ENCODE measurements at places on chromosomes 7 and 10.

DNA sequence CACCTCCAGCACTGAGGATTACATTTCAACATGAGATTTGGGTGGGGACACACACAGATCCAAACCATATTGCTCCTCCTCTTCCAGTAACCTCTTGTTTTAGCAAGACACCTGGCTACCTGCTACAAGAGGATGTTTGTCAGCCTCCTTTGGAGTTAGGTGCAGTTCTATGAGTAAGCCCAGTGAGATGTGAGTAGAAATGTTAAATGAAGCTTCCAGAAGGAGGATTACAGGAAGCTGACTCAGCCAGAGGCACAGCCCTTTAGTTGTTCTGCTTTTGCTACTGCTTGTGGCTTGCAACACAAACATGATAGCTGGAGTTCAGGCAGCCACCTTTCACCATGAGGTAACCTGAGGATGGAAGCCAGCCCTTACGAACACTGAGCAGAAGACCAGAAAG is 382.7 kb upstream of the RNF32 start:
- DNase-seq, result no peak

DNA sequence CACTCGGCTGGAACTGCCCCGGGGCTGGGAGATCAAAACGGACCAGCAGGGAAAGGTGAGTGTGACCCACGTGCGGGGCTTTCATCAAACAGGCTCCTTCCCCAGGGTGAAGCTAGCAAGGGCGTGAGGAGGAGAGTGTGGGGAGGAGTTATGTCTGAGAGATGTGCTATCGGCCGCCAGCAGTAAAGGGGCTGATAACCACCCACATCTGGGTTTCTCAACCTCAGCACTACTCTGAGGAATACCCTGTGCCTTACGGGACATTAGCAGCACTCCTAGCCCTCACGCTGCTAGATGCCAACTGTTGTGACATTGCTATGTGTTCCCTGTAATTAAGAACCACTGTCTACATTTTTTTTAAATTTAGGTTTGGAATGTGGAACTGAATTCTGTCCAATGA is 113.9 kb upstream of the STK17A start:
- no peak for DNase-seq

GRCh38 chr10:35091994-35092790 is 2.1 kb upstream of the CUL2 start:
- no peak for DNase-seq

DNA sequence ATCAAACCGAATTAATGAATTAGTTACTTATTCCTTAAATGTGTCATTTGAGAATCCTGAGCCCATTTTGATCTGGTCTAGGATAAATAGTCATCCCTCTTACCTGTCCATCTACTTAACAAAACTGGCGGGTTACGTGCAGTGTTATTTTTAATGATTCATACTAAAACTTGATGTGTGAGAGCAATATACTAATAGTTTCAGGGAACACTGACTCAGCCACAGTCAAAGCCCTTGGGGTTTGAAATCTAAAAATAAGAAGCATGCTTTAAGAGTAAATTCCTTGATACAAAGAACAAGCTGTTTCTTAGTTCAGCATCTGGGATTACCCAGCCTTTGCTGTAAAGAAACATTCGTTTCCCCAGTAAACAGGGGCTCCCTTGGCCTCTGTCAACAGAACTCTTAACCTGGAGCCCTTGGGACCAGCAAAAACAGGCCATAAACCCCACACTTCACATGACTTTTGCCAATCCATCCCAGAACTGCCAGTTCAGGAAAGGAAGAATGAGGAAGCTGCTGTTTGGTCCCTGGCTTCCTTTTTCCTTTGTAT is 370.6 kb upstream of the IGFBP3 start:
- DNase-seq, result no peak

GRCh38 chr7:67564959-67565358 is 568.3 kb downstream of the TYW1 start:
- DNase-seq, result no peak

- no peak for DNase-seq
Observed at GRCh38 chr7:3267966-3268690, 32.9 kb upstream of the SDK1 start.

DNA sequence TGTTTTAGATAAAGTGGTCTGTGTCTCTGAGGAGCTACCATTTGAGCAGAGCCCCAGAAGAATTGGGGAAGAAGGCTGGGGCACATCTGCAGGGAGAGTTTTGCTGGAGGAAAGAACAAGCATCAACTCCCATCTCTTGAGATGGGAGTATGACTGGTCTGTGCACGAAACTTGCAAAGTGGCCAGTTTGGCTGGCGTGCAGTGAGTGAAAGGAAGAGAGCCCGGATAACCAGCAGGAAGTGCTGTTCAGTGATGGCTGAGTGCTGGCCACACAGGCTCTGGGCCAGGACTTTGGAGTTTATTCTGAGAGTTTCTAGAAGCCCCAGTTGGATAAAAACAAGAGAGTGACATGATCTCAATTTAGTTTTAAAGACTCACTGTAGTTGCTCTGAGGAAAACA is 34.4 kb upstream of the SVIL start:
- no peak for DNase-seq

DNA sequence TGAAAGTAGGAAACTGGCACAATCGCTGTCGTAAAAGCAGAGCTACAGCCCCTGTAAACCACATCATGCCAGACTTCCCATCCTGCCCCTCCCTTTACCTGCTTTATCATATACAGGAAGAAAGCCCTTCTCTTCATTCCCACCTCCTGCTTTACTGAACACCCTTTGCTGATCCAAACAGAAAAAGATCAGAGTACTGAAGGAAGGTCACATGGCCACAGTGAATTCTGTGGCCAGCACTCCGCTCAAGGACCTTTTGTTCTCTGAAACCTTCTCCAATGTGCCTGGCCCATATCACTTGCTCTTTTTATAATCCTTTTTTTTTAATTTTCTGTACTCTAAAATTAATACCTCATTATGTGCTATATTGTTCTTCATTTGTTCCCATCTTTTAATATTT is 108.8 kb upstream of the LRGUK start:
- DNase-seq, result no peak

DNA sequence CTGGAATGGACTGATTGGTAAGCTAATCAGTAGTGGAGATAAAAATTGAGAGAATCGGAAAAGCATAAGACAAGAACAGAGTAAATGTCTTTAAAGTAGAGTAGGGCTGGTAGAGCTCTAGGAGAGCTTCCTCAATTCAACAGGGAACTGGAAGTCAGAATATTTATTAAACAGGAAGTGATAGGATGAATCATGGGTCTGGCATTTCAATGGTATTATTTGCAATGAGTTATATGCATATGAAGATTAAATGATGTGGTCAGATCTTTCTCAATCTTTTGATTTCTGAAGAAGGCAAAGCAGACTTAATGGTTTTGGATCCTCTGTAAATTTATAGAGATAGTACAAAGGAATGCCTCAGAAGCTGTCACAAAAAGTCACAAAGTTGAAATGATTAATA is 349.0 kb downstream of the HPSE2 start:
- DNase-seq, result no peak

DNA sequence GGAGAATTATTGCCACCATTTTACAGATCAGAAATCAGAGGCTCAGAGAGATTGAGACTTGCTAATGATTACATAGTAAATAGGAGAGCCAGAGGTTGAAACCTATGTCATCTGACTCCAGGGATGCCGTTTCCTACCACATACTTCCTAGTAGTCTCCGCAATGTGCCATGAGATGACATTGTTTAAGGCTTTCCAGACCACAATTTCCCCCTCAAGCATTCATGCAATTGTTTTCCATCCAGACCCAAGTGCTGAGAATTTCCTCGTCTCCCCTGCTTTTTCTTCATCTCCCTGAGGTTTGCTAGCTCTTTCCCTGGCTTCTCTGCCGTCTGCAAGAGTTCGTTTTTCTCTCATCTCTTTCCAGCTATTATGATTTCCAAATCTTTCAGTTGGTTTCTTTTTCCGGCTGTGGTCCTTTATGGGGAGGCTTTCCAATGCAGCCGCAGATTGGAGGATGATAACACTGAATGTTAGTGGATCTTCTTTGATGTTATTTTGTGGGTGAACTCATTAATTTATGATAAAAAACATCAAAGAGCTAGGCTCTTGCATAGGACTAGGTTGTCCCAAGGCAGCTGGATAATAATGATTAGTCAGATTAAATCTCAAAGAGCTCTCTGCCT is 6.9 kb upstream of the GOLGA7B start:
- no peak for DNase-seq

DNA sequence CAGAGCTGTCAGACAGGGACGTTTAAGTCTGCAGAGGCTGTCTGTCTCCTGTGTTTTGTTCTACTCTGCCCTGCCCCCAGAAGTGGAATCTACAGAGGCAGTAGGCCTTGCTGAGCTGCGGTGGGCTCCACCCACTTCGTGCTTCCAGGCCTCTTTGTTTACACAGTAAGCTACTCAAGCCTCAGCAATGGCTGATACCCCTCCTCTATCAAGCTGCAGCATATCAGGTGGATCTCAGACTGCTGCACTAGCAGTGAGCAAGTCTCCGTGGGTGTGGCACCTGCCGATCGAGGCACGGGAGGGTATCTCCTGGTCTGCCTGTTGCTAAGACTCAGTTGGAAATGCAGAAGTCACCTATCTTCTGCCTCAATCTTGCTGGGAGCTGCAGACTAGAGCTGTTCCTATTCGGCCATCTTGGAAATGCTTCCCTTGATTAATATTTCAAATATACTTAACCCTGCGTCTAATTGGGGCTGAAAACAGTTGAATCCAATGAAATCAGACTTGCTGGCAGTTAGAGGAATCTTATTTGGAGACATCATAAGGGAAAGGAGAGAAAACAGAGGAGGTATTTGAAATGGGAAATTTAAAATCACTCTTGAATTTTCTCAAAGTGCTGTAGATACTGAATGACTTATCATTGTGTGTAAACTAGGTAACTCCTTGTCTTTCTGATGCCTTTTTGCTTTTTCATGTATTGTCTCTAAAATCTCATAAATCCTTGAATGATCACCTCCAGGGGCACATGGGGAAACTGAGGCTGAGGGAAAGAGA is 13.8 kb upstream of the CYP3A5 start:
- no peak for DNase-seq

All from NAMALWA (cell line).